ENCODE measurements at places on chromosomes 1 and 21.
A peak's percentile ranks its signal among the peaks of the same experiment; 100 is the strongest.

DNA sequence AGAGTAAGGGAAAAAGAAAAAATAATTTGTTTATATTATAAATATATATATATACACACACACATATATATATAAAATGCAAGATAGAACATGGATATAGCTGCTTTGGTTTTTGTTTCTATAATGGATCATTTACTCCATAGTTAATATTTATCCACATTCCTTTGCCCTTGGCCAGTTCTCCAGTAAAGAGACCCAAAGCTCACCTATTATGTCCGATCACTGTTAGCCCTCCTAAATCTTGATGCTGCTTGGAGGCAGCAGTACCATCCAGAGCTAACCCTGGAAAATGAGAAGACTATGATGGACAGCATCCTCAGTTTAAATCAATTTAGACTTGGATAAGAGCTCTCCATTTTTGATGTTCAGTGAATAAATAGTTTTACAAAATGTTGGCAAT lies 407.7 kb downstream of the PLPP3 start:
- DNase-seq: no peak

DNA sequence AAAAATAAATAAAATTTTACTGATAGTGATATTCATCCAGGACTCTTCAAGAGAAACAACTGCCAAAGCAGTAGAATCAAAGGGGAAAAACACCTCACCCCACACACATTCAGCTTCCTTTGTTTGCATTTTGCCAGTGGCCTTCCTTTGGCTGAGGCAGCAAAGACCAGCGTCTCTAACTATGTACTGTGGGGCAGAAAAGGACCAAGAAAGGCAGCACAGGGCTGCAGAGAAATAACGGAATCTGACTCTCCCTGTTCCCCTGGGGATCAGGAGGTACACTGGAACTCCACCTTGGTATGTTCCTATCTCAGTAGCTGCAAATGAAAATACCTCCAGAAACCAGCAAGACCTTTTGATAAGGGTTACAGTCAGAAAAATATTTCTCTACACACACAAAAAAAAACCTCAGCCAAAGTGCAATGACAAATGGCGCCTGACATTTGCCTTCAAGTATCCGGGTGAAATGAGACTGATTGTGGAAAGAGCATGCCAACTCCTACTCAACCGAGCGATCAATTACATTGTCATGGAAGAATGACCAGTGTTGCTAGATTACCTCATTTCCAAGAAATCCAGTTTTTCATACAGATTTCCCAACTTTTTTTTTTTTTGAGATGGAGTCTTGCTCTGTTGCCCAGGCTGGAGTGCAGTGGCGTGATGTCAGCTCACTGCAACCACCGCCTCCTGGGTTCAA lies 50.9 kb downstream of the TARBP1 start:
- no peak for DNase-seq

- no peak for DNase-seq
These were observed 111.1 kb downstream of the COP1 start for GRCh38 chr1:176096015-176096414.

DNA sequence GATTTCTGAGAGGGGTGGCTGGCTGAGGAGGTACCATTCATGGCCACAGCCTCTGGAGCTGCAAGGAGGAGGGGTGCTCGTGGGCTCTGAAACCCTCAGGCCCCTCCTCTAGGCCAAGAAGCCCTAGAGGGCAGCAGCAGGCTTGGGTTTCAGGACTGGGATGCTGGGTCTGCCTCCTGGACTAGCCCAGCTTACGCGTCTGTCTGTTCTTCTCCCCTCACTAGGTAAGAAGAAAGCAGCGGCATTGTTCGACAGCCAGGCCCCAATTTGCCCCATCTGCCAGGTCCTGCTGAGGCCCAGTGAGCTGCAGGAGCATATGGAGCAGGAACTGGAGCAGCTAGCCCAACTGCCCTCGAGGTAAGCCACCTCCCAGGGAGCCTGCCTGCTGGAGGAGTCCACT lies 60.3 kb downstream of the TMEM53 start:
- no peak for DNase-seq

DNA sequence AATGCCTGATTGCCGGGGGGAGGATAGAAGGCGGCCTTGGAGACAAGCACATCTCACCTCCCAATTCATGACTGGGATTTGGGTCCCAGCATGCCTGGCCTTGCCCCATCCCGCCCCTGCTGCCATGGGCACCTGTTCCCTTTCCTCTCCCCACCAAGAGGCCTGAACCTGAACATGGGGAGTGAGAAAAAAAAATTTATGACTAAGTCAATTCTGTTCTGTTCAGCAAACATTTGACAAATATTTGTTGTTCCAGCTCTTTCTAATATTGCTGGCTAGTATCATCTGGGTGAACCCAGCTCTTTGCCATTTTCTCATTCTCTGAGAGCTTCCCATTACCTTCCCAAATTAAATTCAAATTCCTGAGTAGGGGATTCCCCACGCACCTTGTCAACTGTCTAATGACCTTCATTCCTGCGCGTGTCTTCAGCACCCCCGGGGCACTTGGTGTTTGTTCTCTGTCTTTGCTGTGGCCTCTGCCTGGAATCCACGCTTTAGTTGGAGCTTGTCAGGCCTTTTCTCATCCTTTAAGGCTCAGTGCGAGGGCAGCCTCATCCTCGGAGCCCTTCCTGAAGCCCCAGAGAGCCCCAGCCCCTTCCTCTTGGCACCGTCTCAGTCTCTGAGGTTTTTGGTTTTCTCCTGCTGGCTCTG lies 42.8 kb downstream of the ARHGEF10L start:
- no peak for DNase-seq

- peak; percentile 51 for DNase-seq
These were observed 457 bp downstream of the VAV3 start for GRCh38 chr1:107964336-107965109.

DNA sequence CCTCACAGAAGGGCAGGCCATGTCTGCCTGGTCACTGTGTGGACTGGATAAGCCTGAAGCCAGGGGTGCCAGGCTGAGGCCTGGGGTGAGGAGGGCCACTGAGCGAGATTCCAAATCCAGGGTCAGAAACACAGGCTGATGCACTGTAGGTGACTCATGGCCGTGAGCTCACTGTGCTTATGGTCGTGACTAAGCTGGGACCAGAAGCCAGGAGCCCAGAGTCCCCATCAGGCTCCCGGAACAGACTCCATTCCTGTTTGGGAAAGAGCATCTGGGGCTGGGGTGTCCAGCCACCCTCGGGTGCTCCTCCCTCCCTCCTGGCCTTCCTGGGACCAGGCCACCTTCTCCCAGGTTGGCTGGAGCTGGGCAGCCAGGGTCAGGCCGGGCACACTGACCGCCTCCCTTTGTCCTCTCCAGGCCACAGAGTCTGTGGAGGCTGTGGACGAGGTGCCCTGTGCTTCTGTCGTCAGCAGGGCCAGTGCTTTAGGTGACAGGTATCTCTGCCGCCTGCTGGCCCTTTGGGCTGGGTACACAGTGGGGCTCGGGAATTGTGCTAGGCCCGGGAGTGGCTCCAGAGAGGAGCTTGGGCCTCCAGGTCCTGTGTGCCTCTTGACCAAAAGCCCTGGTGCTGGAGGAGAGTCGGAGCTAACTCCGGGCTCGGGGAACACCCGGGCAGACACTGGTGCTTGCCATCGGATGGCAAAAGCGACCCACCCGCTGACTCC lies 36.7 kb downstream of the AJAP1 start:
- DNase-seq: no peak

GRCh38 chr1:99645203-99645602 lies 710 bp upstream of the PALMD start:
- DNase-seq: no peak

DNA sequence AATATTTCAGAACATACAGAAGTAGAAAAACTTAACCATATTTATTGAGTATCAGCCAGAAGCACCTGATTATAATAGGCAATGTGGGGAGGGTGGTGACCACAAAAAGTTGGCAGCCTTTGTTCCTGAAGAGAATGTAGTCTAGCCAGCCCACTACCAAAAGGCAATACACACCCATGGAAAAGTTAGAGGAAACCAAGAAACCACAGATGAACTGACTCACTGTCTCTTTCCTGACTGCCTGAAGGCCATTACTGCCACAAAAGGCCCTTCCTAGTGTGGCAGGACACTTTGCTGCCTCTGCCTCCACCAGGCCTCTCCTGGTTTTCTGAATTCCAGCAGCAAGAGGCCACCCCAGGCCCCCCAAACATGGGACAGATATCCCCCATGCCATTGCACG lies 14.6 kb upstream of the PROX1 start:
- DNase-seq: no peak

Measured in stimulated activated CD4-positive, alpha-beta T cell treated with anti-CD3 and anti-CD28 coated beads, Interleukin-15, amount 100 ng/mL, for 24 hours (primary cell).